GM04504 (cell line): ENCODE measurements at places on chromosomes 7 and 10.
A peak's percentile ranks its signal among the peaks of the same experiment; 100 is the strongest.

DNA sequence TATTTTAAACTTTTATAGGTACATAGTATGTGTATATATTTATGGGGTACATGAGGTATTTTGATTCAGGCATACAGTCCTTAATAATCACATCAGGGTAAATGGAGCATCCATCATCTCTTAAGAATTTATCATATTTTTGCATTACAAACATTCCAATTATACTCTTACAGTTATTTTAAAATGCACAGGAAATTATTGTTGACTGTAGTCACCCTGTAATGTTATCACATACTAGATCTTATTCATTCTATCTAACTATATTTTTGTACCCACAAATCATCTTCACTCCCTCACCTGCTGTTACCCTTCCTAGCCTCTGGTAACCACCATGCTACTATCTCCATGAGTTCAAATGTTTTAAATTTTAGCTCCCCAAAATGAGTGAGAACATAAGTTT is 56.3 kb upstream of the FAM3C start:
- DNase-seq = no peak

DNA sequence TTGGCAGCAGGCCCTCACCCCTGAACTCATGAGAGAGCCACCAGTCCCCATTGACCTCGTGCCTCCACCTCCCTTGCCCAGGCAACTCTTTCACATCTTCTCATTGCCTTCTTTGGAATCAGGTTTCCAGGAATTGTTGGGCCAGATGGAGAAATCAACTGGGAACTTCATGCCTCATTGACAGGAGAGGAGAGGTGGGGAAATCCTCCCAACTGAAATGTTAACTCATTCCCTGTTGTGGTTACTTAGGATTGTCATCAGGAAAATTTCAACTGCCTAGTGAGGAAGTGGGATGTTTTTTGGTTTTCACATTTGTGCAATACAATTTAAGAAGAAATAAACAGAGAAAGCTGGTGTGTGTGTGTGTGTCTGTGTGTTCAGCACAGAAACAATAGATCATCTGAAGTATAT is 106.6 kb upstream of the INHBA start:
- peak; percentile 40 for DNase-seq

DNA sequence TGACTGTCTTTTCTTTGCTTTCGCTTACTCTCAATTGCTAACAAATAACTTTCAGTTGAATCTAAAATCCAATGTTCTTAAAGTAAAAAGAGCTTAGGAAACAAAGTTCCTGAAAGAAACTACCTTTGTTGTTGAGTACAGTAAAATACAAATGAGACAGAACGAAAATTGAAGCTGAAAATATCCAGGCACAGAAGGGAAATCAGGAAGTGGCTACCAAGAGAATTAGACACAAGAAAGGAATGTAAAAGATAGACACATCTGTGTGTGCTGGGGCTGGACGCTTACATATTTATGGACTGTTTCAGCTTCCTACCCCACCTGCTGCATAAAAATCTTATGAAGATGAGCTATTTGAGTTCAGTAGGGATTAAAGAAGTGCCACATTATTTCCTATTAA is 161.7 kb upstream of the PLXDC2 start:
- no peak for DNase-seq

DNA sequence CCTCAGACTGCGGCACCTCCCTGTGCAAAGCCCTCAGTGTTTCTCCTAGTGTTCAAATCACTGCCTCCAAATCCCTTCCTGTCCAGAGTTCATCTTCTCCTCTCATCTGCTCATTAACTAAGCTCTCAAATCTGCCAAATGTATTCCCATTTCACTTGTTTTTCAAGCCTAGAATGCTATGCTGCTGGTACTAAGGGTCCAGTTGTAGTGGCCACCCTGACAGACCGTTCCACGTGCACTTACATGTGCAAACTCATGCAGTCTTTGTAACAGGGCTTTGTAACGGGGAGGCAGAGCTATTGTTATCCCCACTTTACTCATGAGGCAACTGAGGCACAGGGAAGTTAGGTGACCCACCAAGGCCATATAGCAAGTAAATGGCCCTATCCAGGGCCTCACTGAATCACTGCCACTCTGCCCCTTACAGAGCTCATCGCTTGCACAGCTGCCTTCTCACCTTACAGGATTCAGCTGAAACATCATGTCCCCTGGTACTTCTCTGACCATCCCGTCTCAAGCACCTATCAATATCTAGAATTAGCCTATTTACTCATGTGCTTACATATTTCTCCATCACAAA is 153.0 kb upstream of the PDE1C start:
- DNase-seq = no peak

DNA sequence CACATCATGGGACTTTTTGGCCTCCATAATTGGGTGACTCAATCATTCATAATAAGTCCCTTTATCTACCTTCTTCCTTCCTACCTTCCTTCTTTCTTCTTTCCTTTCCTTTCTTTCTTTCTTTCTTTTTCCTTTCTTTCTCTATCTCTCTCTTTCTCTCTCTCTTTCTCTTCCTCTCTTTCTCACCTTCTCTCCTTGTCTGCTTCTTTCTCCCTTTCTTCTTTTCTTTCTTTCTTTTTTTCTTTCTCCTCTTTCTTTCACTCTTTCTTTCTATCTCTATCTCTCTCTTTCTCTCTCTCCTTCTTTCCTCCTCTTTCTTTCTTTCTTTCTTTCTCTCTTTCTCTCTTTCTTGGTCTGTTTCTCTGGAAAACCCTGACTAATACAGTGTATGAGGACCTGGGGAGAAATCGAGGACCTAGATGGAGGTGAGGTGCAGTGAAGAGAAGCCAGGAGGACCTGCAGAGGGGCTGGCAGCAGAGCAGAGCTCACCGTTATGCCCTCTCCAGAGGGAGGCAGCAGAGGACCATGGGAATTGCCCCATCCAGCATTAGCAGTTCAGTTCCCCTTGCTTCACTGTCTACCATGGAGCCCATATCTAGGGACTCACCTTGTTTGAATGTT is 52.7 kb upstream of the BTRC start:
- DNase-seq = no peak
